ENCODE measurements at places on chromosomes 3 and 15.

- DNase-seq = no peak
Measured at GRCh38 chr3:4985330-4986174, 6.3 kb downstream of the BHLHE40 start.

DNA sequence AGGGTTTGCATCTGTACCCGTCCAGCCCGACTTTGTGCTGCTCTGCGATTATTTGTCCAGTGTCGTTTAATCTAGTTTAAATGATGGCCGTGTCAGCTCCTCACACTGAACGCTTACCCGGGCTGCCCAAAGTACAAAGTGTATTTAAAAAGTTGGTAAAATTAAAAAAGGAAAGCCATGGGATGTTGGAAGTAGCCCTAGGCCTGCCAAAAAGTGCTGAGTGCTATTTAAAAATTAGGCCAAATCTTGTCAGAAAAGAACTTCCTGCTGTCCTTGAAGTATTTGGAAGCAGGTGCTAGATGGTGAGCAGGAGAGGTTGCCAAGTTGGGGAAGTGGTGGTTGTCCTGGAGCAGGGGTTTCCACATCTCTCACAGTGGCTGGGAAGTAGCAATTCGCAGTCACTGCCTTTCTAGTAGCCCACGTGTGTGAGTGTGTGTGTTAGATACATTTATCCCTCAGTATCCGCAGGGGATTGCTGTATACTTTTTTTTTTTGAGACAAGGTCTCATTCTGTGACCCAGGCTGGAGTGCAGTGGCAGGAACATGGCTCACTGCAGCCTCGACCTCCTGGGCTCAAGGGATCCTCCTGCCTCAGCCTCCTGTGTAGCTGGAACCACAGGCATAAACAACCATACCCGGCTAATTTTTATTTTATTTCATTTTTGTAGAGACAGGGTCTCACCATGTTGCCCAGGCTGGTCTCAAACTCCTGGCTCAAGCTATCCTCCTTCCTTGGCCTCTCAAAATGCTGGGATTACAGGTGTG is 664 bp downstream of the PPCDC start:
- DNase-seq = no peak

GRCh38 chr3:47210863-47211405 is 47.0 kb upstream of the SETD2 start:
- DNase-seq = no peak

DNA sequence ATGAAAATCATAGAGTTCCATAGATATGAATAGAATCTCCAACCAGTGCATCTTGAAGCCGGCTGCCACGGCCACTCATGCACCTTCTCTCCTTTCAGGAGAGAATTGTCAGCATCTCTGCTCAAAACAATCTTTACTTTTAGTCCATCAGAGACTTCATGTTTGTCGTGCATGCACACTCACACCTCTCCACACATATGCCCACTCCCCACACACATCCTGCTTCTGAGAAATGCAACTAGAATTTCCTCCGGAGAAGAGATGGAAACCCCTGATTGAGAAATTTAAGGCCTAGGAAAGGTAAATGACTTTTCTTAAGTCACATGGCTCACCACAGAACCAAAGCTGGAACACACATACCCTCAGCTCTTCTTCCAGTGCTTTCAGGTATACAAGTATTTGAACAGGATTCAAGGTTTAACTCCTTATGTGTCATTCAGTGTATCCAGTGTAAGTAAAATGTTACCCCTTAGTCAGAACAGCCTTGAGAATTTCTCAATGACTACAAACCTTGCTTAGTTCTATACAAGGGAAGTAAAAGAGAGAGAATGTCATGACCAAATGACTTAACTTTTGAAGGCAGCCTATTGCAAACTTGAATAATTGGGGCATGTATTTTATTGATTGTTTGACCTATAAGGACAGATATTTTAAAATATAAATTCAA is 69.1 kb upstream of the TSEN2 start:
- no peak for DNase-seq

DNA sequence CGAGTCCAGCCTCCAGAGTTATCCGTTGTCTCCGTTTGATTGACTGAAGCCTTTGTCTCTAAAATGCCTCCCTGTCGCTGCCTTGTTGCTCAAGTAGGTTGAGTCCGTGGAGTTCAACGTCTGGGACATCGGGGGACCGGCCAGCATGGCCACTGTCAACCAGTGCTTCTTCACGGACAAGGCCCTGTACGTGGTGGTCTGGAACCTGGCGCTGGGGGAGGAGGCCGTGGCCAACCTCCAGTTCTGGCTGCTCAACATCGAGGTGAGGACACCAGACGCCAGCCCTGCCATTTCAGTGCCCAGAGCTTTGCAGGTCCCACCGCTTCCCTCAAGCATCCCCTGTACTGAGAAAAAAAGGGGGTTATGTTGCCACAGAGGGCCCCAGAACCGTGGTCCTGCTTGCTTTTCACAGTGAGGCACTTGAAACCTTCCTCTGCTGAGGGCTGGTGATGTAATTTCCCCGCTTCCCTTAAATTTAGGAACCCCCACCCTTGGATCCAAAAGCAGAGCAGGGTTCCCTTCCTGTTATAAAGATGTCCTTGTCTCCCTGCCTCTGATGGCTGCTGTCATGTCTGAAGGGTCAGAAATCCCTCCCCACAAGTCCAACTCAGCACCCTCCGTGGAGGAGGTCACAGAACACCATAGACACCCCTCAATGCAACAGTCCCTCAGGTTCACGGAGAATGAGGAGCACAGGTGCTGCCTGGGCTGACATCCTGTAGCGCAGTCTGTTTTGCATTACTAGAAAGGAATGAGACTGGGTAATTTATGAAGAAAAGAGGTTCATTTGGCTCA is 105.7 kb downstream of the LRRK1 start:
- peak; percentile 19 for DNase-seq

DNA sequence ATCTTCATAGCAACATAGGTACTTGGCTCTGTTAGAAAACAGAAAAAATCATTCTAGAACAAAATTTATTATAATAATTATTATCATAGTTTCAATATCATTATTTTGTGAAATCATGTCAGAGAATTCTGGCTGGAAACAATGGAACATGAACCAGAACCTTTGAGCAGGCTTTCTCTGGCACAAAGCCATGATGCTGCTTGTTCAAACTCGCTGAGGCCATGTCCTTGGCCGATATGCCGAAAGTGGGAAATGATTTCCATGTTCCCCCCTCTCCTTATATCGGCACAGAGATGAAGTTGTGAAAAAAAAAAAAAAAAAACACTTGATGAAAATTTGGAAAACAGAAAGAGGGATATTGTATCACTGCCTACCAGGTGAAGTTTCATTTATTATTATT is 49.0 kb upstream of the MRPL3 start:
- DNase-seq = no peak

- DNase-seq = no peak
Measured at GRCh38 chr3:187139895-187140253, 578 bp upstream of the RPL39L start.
